ENCODE measurements at places on chromosomes 7 and 10. TPM values are rescaled to one million over a fixed set of nuclear protein-coding genes. Genes with fewer than 3 reads are reported as not detected.

DNA sequence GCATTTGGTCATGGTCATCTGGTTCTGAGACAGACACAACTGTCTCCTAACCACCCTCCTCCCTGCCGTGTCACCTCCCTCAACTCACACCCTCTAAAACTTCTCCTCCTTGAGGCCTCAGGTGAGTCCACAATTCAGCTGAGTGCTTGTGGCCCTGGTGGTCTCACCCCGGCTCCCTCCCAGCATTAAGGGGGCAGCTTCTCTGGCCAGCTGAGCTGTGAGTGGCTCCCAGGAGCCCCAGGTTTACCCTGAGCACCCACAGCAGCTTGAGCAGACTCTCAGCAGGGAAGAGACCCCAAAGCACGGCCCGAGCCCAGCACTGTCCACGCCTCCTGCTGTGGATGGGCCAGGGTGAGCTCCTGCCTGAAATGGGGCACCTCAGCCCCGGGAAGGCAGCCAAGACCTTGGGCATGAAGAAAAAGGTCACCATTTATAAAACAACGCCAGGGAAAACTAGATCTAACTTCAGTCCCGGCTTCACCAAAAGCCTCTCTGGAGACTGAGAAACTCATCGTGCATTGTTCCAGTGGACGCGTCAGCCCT, 201.2 kb downstream of the TCERG1L start:
- no peak overlapping the region for H3K4me3 ChIP-seq
- no peaks in the 10 kb centered on the region for H3K27me3 ChIP-seq
- H3K27ac ChIP-seq = no peak overlapping the region
- DNase-seq = no peak
- H3K36me3 ChIP-seq = no peaks in the 10 kb centered on the region

- H3K27me3 ChIP-seq = no peaks in the 10 kb centered on the region
- H3K4me1 ChIP-seq = peaks cover 25% of the 10 kb centered on the region
- no peaks in the 10 kb centered on the region for H3K36me3 ChIP-seq
- no peak for DNase-seq
- no peak overlapping the region for H3K27ac ChIP-seq
- H3K4me3 ChIP-seq = no peak overlapping the region
Observed at GRCh38 chr10:74174521-74174920, 23.5 kb downstream of the ADK start.

DNA sequence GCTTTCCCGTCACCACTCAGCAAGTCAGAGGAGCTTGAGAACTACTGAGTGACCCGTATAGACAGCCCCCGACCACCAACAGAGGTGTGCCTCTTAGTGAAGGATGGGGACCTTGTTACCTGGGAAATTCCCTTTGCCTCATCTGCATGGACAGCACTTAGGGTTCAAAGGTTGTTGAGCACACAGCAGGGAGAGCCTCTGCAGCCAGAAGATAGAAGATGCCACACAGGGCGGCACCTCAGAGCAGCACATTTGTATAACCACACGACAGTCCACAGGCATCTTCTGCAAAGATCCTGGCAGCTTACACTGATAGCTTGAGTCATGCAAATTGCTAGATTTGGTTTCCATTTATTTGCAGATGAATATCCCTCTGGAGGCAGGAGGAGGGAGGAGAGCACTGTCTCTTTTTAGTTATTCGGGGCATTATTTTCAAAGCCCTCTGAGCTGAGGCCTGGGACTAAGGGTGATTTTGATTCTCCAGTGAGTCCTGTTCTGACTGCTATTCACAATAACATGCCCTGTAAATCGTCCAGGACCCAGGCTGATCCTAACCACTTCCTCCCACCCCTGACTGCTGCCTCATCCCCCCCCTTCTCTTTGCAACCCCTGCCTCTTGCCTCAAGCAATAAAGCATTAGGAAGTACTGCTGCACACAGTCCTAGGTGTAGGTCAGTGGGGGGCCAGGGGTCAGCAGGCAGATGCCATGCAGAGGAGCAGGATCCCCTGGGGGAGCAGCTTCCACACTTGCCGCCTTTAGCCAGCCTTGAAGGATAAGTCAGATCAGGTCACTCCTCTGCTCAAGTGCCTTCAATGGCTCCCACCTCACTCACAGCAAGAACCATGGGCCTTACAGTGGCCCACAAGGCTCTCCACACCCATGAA, 24.6 kb upstream of the INMT start:
- H3K36me3 ChIP-seq = no peaks in the 10 kb centered on the region
- no peaks in the 10 kb centered on the region for H3K4me1 ChIP-seq
- DNase-seq = no peak

GRCh38 chr7:157719008-157719682, 382.3 kb downstream of the DNAJB6 start:
- H3K36me3 ChIP-seq = no peaks in the 10 kb centered on the region
- no peaks in the 10 kb centered on the region for H3K27me3 ChIP-seq

- no peaks in the 10 kb centered on the region for H3K4me1 ChIP-seq
- no peak overlapping the region for H3K4me3 ChIP-seq
- H3K36me3 ChIP-seq = no peaks in the 10 kb centered on the region
- no peak overlapping the region for H3K27ac ChIP-seq
Observed at GRCh38 chr10:109616359-109616980, 306.8 kb downstream of the XPNPEP1 start.

GRCh38 chr7:158587162-158588084, at the start of gene PTPRN2:
Gene PTPRN2, minus strand, starts transcription at chr7:158587823.
- DNase-seq = peak; percentile 26
- no peak within 1 kb of the TSS for H3K27ac ChIP-seq
- peaks cover 15% of the 10 kb centered on the region for H3K4me1 ChIP-seq
- H3K27me3 ChIP-seq = no peaks in the 10 kb centered on the region

GRCh38 chr7:636396-636795, 90.1 kb upstream of the DNAAF5 start:
- H3K36me3 ChIP-seq = no peaks in the 10 kb centered on the region
- DNase-seq = no peak
- H3K27me3 ChIP-seq = no peaks in the 10 kb centered on the region

- no peak overlapping the region for H3K27ac ChIP-seq
- no peaks in the 10 kb centered on the region for H3K27me3 ChIP-seq
- no peaks in the 10 kb centered on the region for H3K36me3 ChIP-seq
- no peak for DNase-seq
Observed at GRCh38 chr7:42869131-42870020, 42.5 kb downstream of the C7orf25 start.

DNA sequence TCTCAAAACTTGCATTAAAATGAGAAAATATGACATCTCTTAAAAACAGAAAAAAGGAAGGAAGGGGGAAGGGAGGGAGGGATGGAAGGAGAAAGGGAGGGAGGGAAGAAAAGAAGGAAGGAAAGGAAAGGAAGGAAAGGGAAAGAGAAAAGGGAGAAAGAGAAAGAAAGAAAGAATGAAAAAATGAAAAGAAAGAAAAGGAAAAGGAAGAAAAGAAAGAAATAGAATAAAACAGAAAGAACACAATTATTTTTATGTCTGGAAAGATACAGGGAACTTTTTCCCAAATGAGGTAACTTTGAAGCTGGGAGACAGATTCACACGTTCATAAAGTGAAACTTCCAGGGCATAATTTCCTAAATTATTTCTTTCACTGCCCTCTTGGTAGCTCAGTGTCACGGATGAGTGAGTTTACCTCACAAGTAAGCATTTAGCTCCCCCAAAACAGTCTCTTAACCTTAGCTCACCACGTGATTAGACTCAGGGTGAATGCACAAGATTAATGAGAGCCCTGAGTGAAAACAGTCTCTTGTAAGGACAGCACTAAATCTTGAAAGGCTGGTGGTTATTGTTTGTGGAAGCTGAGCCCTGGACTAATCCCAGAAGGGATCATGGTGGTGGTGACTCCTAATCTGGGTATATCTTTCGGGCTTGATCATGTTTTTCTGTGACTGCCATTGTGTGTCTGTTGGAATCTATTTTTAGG, 74.1 kb upstream of the HDAC9 start:
- no peak for DNase-seq
- no peak overlapping the region for H3K27ac ChIP-seq
- H3K27me3 ChIP-seq = no peaks in the 10 kb centered on the region
- no peaks in the 10 kb centered on the region for H3K36me3 ChIP-seq
- no peak overlapping the region for H3K4me3 ChIP-seq

DNA sequence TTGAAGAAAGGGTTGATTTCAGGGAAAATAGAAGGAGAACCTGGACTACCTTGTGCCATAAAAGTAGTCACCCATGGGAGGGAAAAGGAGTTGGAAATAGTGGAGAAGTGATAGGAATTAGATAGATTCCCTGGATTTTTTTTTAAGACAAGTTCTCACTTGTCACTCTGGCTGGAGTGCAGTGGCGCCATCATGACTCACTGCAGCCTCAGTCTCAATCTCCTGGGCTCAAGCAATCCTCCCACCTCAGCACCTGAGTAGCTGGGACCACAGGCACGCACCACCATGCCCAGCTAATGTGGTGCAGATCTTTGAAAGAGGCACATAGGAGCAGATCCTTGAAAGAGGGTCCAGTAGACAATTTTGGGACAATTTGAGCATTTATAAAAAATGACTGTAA, 9.5 kb upstream of the BLNK start:
- no peak for DNase-seq
- H3K4me3 ChIP-seq = no peak overlapping the region
- no peaks in the 10 kb centered on the region for H3K27me3 ChIP-seq

- H3K27me3 ChIP-seq = no peaks in the 10 kb centered on the region
- H3K4me3 ChIP-seq = no peak overlapping the region
- H3K27ac ChIP-seq = no peak overlapping the region
- DNase-seq = no peak
- no peaks in the 10 kb centered on the region for H3K36me3 ChIP-seq
Observed at GRCh38 chr7:15245831-15246230, 316.0 kb downstream of the AGMO start.

GRCh38 chr10:89567576-89568245, 32.3 kb upstream of the SLC16A12 start:
- H3K4me1 ChIP-seq = peaks cover 8% of the 10 kb centered on the region
- H3K27ac ChIP-seq = no peak overlapping the region
- no peak for DNase-seq
- H3K4me3 ChIP-seq = no peak overlapping the region
- H3K27me3 ChIP-seq = no peaks in the 10 kb centered on the region

DNA sequence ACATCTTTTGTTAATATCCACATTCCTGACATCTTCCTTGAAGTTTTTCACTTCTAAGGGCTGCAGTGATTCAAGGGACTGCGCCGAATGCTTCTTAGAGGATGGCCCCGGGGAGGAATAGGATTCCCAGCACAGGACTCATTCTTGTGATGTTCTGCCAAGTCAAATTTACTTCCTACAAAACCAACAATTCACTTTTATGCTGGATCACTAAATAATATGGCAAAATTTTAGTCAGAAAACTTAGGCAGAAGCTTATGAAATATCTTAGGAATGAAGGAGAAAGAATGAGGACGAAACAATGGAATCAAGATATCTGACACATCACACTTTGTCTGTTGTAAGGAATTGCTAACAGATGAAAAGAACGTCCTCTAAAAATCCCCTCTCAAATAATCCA, 151.5 kb downstream of the JAZF1 start:
- no peak overlapping the region for H3K4me3 ChIP-seq
- H3K4me1 ChIP-seq = no peaks in the 10 kb centered on the region
- no peaks in the 10 kb centered on the region for H3K27me3 ChIP-seq
- no peaks in the 10 kb centered on the region for H3K36me3 ChIP-seq

DNA sequence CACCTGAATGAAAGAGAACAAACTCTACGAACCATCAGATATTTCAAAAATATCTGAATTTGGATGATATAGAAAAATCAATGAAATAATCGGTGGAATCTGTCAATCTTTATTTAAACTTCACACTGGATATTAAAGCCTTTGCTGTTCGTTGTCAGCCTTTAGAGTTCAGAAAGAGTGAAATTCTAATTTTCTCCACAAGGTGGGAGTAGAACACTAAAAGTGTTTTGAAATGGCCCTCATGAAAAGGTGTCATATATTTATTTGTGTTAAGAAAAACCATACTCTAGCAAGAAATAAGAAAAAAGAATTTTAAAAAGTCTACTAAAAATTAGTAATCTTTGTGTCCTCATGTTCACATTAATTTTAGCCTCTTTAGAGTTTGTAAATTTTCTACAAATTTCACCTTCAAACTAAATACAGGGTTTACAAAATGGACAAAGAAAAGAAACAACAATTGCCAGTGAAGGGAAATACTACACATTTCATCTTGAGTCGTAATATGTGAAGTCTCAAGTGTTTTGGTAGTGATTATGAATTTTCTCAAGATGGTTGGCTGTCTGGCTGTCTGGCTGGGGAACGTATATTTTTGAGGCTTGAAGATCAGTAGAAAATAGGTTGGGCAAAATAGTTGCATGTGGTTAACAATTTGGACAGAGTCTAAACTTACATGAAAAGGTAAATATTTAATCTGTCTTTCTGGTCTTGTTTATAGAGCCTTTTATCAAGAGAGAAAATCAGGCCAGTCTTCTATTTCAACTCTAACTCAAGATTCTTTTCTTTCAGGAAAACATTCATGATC, 43.7 kb downstream of the DNAJB9 start:
- no peak for DNase-seq
- H3K27me3 ChIP-seq = no peaks in the 10 kb centered on the region
- H3K4me3 ChIP-seq = no peak overlapping the region
- H3K36me3 ChIP-seq = no peaks in the 10 kb centered on the region

DNA sequence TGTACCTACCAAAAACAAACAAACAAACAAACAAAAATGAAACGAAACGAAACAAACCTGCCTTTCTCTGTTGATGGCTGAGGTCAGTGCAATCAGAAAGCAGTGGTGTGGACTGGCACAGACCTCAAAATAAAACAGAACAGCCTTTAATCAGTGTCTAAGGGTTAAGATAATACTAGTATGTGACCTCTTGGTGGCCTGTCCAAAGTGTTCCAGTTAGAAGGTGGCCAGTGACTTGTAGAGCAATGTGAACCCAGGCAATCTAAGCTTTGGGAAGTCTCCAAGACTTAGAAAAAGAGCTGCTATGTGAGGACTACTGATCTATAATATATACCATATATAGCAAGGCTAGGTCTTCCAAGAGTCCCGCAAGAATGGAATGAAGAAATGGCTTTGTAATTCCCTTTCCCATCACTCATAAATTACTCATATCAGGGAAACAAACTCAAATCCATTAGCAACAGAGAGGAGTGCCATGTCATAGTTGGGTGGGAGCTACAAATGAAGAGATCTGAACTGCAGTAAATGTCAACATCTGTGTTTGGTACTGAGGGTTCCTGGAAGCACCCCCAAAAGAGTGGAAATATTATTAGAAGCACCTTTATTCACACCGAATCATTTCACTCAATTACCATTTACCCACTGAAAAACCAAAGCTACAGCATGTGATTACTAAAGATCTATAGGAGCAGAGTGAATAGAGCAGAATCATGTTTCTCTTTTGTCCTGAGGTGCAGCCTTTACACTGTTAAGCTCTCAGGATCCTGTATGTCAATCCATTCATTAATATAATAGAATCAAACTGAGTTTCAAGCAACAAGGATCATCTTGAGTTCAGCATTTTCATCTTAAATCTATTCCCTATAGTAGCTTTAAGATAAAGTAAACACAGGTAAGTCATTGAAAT, 28.0 kb downstream of the ABLIM1 start:
- no peaks in the 10 kb centered on the region for H3K4me1 ChIP-seq
- H3K27me3 ChIP-seq = no peaks in the 10 kb centered on the region
- no peak for DNase-seq
- H3K4me3 ChIP-seq = no peak overlapping the region
- no peaks in the 10 kb centered on the region for H3K36me3 ChIP-seq

GRCh38 chr7:101241015-101241363, 3.4 kb upstream of the CLDN15 start:
- H3K27me3 ChIP-seq = no peaks in the 10 kb centered on the region
- no peaks in the 10 kb centered on the region for H3K4me1 ChIP-seq
- H3K27ac ChIP-seq = peak overlapping the region; percentile 83
- H3K4me3 ChIP-seq = no peak overlapping the region

Gene SHTN1
- total RNA-seq = 9.2 TPM

Gene TMEM225B
- total RNA-seq = 1.8 TPM

Gene ZNF239
- 3.1 TPM for total RNA-seq

Gene AFAP1L2
- 96.3 TPM for total RNA-seq

Gene SLC16A12
- total RNA-seq = 43.5 TPM

Measured in tibial nerve (tissue), 4 donors.